Bone marrow (tissue), 2 donors: ENCODE measurements at places on chromosomes 5 and 9.

DNA sequence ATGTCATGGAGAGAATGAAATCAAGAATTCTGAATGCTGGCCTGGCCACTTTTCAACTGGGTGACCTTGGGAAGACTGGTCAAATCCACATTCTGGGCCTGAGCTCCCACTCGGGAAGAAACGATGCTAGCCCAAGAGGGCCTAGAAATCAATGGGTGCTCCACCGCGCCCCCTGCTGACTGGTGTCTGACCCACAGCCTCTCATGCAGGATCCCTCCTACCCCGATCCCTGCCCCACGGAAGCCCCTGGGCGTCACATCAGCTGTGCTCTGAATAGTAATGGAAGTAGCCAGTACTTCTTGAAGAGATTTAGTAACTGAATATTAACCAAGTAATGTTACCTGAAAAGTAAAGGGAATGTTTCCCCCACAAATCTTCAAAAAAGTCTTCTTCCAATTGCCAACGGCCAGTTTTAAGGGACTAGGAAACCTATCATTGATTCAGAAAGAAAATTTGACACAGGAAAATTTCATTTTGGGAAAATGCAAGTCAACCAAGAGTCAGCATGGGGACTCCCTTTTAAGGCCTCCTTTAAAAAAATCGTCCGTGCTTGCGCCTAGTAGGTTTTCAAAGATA, 43.9 kb downstream of the CRB2 start:
- DNase-seq: no peak

DNA sequence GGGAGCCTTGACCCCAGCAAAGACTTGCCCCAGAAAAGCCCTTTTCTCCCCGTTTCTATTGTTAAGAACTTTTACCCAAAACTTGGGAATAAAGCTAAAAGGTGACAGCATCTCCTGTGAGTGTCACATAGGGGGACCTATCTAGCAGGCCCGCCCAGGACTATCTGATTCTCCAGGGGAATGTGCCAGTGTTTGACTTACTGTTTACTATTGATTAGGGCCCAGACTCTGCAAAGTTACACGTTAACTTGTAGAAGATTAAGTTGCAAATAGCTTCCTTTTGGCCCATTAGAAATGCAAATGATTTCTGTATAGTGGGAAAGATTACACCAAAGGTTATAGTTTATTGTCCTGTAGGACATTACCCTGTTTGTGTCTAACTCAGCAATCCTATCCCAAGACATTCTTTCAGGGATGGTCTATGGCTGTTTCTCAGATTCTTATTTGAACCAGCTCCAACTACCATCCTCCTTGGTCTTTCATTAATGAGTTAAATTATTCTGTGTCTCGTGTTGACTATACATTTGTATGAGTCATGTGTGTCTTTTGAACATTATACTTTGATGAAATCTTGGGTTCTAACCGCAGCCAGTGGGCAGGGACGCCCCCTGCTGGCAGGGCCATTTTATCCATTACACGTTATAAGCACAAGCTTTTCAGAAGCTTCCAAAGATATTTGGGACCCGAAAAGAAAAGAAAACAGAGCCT, 60.7 kb downstream of the HRH2 start:
- peak; percentile 67 for DNase-seq

GRCh38 chr5:8814105-8814504, 731.8 kb downstream of the SEMA5A start:
- DNase-seq: no peak

DNA sequence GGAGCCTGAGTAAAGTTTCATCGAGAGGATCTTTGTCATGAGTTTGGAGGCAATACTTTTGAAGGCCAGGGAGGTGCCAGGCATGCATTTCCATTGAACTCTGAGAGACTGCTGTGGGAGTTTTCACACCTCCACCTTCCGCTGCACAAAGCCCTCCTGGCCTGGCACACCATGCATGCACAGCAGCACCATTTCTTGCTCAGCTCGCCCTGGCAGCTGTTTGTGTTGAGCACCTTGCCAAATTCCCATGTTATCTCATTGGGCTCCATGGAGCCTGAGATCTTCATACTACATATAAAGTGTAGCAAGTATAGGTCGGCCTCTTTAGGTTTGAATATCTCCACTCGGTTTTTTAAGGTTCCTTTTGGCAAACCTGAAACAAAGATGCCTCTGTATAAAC, 125.7 kb upstream of the CLINT1 start:
- no peak for DNase-seq

DNA sequence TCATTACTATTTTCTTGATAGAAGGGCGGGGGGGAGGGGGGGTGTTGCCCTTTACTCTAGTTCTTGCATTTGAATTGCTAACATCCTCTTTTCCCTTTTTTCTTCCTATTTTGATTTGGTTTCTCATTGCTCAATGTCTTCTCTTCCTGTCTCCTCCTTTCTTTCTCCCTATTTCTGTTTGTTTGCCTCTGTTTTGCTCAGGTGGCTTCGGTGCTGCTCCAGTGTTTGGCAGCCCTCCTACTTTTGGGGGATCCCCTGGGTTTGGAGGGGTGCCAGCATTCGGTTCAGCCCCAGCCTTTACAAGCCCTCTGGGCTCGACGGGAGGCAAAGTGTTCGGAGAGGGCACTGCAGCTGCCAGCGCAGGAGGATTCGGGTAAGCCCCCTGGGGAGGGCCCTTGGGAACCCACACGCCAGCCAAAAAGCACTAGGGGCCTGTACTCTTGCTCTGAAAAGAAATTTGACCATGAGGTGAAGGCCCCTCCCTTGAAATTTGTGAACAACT, 48.3 kb downstream of the FAM78A start:
- DNase-seq: peak; percentile 32

GRCh38 chr9:92804727-92805126, 40.1 kb upstream of the BICD2 start:
- DNase-seq: no peak

GRCh38 chr9:33429256-33429985, 18.0 kb downstream of the AQP3 start:
- DNase-seq: no peak

DNA sequence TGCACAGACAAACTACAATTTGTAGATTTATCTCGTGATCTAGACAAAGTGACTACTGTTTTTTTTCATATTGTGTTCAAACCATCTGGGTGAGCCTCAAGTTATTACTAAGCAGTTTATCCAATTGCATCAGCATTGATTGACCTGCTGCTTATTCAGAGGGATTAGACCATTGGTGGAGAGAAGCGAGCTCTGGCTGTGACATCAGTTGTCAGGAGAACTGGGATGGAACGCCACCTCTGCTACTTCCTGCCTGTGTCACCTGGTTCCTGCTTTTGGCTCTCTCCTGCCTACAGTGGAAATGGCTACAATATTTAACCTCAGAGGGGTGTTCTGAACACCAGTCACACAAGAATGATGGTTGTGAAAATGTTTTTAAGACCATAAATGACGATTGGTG, 12.1 kb downstream of the NR4A3 start:
- DNase-seq: no peak

GRCh38 chr9:86022687-86023266, 76.6 kb downstream of the GOLM1 start:
- no peak for DNase-seq

- no peak for DNase-seq
These were observed 129.5 kb downstream of the NIPBL start for GRCh38 chr5:37005946-37006540.

GRCh38 chr5:12845549-12846159, 941.4 kb upstream of the CTNND2 start:
- DNase-seq: no peak

GRCh38 chr9:124412228-124412575, 3.0 kb downstream of the PSMB7 start:
- DNase-seq: no peak

- no peak for DNase-seq
These were observed 47.7 kb upstream of the TCERG1 start for GRCh38 chr5:146399481-146399880.
